ENCODE measurements at places on chromosomes 7 and 10. TPM values are rescaled to one million over a fixed set of nuclear protein-coding genes. Genes with fewer than 3 reads are reported as not detected.

GRCh38 chr7:21028599-21028998 is 241.9 kb upstream of the SP8 start:
- DNase-seq, result no peak

DNA sequence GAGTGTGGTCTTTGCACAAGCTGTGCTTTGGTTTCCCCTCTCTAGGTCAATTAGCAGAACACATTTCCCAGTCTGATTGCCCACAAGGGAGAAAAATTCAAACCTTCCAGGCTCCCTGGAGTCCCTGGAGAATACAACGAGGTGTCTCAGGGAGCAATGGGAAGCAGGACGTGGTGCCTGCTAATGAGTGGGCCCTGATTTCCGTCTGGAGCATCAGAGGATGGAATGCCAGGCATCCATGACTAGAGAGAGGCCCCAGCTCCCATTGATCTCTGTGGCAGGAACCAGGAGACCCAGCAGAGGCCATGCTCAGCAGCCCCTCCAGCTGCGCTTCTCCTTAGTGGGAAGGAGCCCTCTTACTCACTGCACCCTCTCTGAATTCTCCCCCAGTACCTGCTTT is 33.2 kb upstream of the TLX1 start:
- DNase-seq, result no peak

- DNase-seq, result no peak
Observed at GRCh38 chr10:118277871-118278270, 64.3 kb downstream of the FAM204A start.

DNA sequence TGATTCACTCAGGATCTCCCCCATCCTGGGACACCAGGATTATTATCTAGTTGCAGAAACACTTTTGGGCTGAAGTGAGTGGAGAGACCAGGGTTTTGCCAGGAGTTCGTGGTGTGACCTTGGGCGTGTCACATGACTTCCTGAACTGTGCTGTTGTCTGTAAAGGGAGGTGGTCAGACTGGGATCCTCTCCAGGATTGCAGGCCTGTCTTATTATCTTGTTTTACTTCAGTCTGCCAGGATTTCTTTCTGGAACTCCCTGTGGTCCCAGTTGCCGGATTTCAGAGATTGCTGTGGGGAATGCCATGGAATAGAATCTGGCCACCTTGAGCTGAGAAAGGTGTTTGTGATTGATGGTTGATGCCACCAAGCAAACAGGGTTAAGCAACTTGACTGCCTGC is 35.8 kb downstream of the CRCP start:
- no peak for DNase-seq

DNA sequence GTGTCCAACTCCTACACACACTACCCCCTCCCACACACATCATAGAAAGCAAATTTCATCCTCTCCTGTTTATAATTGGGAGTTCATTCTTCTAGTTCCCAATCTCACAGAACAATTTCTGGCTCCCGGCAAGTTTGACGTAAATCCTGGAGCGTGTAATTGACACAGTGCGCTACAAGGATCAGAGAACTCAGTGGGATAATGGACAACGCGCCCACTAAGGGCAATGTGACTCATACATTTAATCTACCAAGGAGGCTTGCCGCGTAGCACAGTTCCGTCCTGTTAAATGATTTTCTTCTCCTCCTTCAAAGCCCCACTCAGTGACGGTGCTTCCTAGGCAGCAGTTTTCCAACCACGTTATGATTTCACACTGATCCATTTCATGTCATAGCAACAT is 277.6 kb downstream of the SFMBT2 start:
- no peak for DNase-seq

DNA sequence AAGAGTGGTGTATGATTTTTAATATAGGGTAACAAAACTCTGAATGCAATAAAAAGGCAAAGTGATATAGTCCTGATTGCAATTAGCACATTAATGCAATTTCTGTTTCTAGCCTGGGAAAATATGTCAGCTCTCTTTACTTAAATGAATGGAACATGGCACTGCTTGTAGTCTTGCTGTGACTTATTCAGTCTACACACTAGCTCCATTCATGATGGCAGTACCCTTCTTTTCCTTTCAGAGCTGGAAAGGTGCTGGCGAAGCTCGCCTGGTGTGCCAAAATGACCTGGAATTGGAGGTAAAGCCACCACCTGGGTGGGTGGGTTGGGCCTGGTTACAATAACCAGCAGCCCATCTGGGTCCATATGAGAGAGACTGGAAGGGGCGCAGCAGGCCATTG is 85.3 kb downstream of the ZNF365 start:
- DNase-seq, result no peak

DNA sequence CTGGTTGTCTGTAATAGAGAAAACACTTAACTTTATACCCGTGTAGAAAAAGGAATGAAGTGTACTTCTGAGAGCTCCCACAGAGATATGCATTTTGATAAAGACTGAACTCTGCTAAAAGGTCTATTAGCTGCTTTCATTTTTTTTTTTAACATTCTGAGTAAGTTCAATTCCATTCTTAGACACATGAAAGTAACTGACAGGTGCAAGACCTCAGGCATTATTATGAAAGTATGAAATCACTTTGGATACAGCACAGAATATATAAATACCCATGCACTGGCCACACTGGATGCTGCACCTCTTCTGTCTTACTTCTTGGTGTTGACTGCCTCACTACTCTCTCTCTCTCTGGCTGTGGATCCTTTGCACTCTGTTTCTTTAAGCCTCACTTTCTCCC is 46.2 kb downstream of the VWDE start:
- DNase-seq, result no peak

DNA sequence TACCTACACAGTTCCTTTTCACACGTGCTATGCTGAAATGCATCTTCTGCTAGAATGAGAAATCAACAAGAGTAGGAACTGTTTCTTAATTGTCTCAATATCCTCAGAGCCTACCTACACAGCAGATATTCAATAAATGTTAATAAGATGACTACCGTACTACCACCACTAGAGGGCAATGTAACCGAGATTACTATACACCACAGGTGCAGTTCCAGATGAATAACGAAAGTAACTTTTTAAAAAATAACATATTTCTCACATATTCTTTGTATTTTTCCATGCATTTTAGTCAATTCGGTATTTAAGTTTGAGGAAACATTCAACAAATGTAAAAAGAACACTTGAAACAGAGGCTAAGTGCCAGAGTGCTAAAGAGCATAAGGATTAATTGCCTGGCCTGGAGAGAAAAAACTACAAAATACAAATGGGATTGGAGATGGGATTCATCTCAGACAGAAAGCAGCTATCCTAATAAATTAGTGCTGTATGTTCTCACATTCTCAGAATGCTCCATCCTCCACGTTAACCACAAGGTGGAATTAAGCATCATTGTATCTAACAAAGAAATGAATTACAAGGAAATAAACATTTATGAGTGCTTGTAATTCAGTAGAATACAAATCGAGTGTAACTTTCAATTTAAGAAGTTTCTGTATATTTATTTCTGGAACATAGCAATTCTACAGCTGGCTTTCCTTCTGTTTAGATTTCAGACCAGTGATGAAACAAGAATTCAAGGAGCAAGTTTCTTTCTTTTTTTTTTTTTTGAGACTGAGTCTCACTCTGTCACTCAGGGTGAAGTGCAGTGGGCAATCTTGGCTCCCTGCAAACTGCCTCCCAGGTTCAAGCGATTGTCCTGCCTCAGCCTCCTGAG is 20.3 kb upstream of the HECTD2 start:
- DNase-seq, result no peak

GRCh38 chr7:22387583-22387982 is 30.6 kb upstream of the RAPGEF5 start:
- DNase-seq, result no peak

- no peak for DNase-seq
Observed at GRCh38 chr10:12513003-12513365, 163.6 kb downstream of the CAMK1D start.

GRCh38 chr7:129684777-129685176 is 73.3 kb downstream of the NRF1 start:
- DNase-seq, result no peak

DNA sequence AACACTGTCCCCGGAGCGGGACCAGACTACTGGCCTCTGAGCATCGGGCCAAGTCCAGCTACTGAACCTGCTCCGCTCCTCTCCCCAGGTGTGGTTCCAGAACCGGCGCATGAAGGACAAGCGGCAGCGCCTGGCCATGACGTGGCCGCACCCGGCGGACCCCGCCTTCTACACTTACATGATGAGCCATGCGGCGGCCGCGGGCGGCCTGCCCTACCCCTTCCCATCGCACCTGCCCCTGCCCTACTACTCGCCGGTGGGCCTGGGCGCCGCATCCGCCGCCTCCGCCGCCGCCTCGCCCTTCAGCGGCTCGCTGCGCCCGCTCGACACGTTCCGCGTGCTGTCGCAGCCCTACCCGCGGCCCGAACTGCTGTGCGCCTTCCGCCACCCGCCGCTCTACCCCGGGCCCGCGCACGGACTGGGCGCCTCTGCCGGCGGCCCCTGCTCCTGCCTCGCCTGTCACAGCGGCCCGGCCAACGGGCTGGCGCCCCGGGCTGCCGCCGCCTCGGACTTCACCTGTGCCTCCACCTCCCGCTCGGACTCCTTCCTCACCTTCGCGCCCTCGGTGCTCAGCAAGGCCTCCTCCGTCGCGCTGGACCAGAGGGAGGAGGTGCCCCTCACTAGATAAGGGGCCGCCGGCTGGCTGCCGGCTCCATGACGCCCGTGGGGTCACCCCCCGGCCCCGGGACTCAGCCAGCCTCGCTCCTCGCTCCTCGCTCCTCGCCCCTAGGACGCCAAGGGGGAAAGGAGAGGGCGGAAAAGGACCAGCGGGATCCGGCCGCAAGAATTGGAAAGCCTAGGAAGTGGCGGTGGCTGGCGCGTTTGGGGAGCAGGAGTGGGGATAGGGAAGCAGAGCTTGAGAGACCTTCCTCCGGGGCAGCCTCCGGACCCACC is 3.4 kb downstream of the EVX1 start:
- no peak for DNase-seq

GRCh38 chr7:70808876-70809275 is 323.1 kb upstream of the GALNT17 start:
- DNase-seq, result no peak

GRCh38 chr10:122112625-122113160 is 123.7 kb downstream of the TACC2 start:
- DNase-seq, result no peak

DNA sequence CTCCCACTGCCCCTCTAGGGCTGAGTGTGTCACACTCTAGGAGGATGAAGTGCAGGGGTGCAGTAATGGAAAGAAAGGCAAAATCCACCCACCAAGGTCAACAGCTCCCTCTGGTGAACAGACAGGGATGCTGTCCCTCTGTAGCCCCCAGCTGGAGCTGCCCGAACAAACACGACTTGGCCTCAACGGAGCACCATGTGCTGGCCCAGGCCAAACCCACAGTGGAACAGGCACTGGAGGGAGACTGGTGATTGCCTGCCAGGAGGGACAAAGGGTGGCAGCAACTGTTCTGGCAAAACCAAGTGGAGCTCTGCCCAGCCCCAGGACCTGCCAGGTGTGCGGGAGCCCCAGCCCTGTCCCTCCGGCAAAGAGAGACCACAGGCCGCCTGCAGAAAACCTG is 20.7 kb downstream of the PDIA4 start:
- no peak for DNase-seq

- peak; percentile 45 for DNase-seq
Observed at GRCh38 chr10:71727105-71727737, 7.6 kb upstream of the C10orf105 start.

GRCh38 chr10:120727001-120727400 is 124.2 kb upstream of the WDR11 start:
- DNase-seq, result no peak

The SPDYE16 gene
- polyA plus RNA-seq, result 0.13 TPM

The AMZ1 gene
- polyA plus RNA-seq, result 0.08 TPM

The ANXA8L1 gene
- not detected for polyA plus RNA-seq

The LRMDA gene
- polyA plus RNA-seq, result not detected
